ENCODE measurements at places on chromosomes 5 and 9.

DNA sequence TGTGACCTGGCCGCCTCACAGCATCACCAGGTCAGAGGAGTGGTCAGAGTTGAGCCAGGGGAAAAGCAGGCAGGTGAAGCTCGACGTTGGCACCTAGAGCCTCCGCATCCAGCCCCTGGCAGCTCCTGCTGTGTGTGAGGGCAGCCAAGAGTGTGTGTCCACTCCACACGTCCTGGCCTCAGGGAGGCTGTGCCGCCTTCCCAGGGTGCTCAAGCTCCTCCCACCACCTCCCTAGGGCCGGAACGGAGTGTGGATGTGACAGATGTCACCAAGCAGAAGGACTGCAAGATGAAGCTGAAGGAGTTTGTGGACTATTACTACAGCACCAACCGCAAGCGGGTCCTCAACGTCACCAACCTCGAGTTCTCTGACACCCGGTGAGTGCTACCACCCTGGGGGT lies 72.5 kb downstream of the PHF2 start:
- peak; percentile 45 for DNase-seq

DNA sequence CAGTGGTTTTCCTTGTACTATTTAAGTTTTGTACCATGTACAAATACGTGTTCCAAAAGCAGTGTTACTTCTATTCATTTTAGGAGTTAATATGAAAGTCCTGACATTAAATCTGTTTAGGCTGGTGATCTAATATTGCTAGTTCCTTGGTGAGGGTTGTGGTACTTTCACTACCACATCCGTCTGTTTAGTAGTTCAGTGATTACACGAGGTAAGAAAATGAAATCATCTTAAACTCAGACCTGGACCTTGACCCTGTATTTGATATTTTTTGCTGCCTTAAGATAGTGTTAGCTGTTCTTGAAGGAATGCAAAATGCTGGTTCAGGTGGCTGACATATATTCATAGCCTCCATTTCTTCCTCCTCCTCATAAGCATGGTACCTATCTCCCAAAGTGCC lies 50.3 kb downstream of the MTAP start:
- DNase-seq = no peak

DNA sequence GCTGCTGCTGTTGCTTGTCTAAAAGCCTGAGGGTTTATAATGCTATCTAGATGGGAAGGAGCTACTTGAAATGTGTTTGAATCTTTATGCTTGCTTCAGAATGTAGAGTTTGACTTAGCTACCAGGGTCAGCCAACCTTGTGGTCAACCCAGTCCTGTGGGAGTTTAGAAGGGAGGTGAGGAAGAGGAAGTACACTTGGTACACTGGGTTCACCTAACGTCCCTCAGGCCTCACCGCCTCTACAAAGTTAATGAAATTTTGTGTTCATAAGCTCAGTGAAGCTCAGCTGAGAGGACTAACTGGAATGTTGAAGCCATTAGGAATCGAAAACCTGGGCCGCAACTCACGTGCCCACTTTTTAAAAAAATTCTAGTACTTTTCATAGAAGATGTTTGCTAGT lies 10.7 kb downstream of the IQGAP2 start:
- no peak for DNase-seq

DNA sequence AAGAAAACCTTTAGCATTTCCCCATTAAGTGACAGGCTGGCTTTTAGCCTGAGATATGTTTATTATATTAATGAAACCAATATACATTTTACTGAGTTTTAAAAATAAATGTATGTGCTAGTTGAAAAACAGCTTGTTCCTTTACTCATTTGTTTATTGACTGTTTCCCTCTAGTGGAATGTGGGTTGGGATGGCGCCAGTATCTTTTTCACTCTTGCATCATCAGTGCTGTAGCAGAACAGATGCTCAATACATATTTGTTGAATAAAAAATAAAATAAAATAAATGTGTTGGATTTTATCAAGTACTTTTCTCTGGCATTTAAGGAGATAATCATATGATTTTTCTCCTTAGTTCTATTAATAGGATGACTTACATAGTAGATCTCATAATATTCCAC lies 43.0 kb downstream of the FSTL4 start:
- DNase-seq = no peak

Data from spleen (tissue), 13 donors.